A549 treated with Hydrocortisone at 1 μM for 4 hours (cell line): ENCODE measurements at places on chromosomes 6 and 20. TPM values are rescaled to one million over a fixed set of nuclear protein-coding genes. Genes with fewer than 3 reads are reported as not detected.

LTB gene
- total RNA-seq, result 0.29 to 0.47 TPM (median 0.38 TPM) in 5 replicates

MYMX gene
- not detected in 5 replicates for total RNA-seq

MCHR2 gene
- not detected in 5 replicates for total RNA-seq

BPI gene
- total RNA-seq, result not detected in 5 replicates

PBOV1 gene
- total RNA-seq, result not detected in 5 replicates

CDH22 gene
- total RNA-seq, result 0.02 to 0.05 TPM (median 0.03 TPM) in 4 of 5 replicates, not detected in the other

C20orf202 gene
- 0.07 TPM in 1 of 5 replicates, not detected in the others for total RNA-seq

BACH2 gene
- total RNA-seq, result 0.53 to 1.6 TPM (median 0.70 TPM) in 5 replicates

HNF4A gene
- 15.4 to 20.8 TPM (median 18.8 TPM) in 5 replicates for total RNA-seq

DZANK1 gene
- 2.4 to 3.2 TPM (median 2.6 TPM) in 5 replicates for total RNA-seq

PDE10A gene
- 22.9 to 29.3 TPM (median 26.3 TPM) in 5 replicates for total RNA-seq

TFAP2D gene
- total RNA-seq, result not detected in 5 replicates

SLC44A4 gene
- total RNA-seq, result 0.03 to 0.14 TPM (median 0.06 TPM) in 4 of 5 replicates, not detected in the other

NCOA5 gene
- 19.8 to 24.0 TPM (median 21.2 TPM) in 5 replicates for total RNA-seq

EYS gene
- 0.02 to 0.25 TPM (median 0.08 TPM) in 3 of 5 replicates, not detected in the others for total RNA-seq

MOCS1 gene
- total RNA-seq, result 2.1 to 2.3 TPM (median 2.1 TPM) in 5 replicates

COMMD7 gene
- 51.6 to 61.0 TPM (median 59.2 TPM) in 5 replicates for total RNA-seq

KCNB1 gene
- total RNA-seq, result 2.6 to 3.9 TPM (median 3.1 TPM) in 5 replicates

TCF15 gene
- not detected in 5 replicates for total RNA-seq

CDSN gene
- total RNA-seq, result 0.05 to 0.07 TPM in 2 of 5 replicates, not detected in the others

RCAN2 gene
- not detected in 5 replicates for total RNA-seq

CLPSL1 gene
- not detected in 5 replicates for total RNA-seq

IMPG1 gene
- total RNA-seq, result not detected in 5 replicates

BPIFA1 gene
- total RNA-seq, result not detected in 5 replicates

OR12D2 gene
- total RNA-seq, result not detected in 5 replicates

FAM83B gene
- 0.02 to 0.03 TPM in 2 of 5 replicates, not detected in the others for total RNA-seq

HSPA12B gene
- total RNA-seq, result 0.43 to 0.70 TPM (median 0.54 TPM) in 5 replicates

APOBEC2 gene
- total RNA-seq, result not detected in 5 replicates

ID1 gene
- 338 to 530 TPM (median 447 TPM) in 5 replicates for total RNA-seq

GLO1 gene
- total RNA-seq, result 87.0 to 99.5 TPM (median 95.4 TPM) in 5 replicates

PHACTR1 gene
- total RNA-seq, result 0.07 TPM in 1 of 5 replicates, not detected in the others

KCNK15 gene
- 0.31 to 0.72 TPM (median 0.53 TPM) in 5 replicates for total RNA-seq

SLC26A8 gene
- 0.10 TPM in 1 of 5 replicates, not detected in the others for total RNA-seq

LY6G6C gene
- 0.13 to 0.18 TPM in 2 of 5 replicates, not detected in the others for total RNA-seq

DLL1 gene
- 0.10 to 0.33 TPM (median 0.16 TPM) in 5 replicates for total RNA-seq

DNAH8 gene
- total RNA-seq, result not detected in 5 replicates

ITPA gene
- 129 to 141 TPM (median 133 TPM) in 5 replicates for total RNA-seq

TMEM200A gene
- total RNA-seq, result 0.06 to 0.10 TPM (median 0.07 TPM) in 5 replicates

PABPC1L gene
- 12.6 to 16.8 TPM (median 15.4 TPM) in 5 replicates for total RNA-seq

TMEM244 gene
- total RNA-seq, result not detected in 5 replicates

PTCHD4 gene
- 0.06 to 0.09 TPM (median 0.08 TPM) in 3 of 5 replicates, not detected in the others for total RNA-seq

B3GAT2 gene
- total RNA-seq, result 0.02 to 0.06 TPM (median 0.03 TPM) in 4 of 5 replicates, not detected in the other

PYGB gene
- 302 to 405 TPM (median 398 TPM) in 5 replicates for total RNA-seq

VSX1 gene
- 0.68 to 1.0 TPM (median 0.99 TPM) in 5 replicates for total RNA-seq

FRMD1 gene
- total RNA-seq, result 0.03 to 0.07 TPM in 2 of 5 replicates, not detected in the others

HLA-DQB1 gene
- not detected in 5 replicates for total RNA-seq

BCL2L1 gene
- 276 to 351 TPM (median 289 TPM) in 5 replicates for total RNA-seq

OXT gene
- total RNA-seq, result not detected in 5 replicates

ENPP3 gene
- total RNA-seq, result not detected in 5 replicates

PTK6 gene
- 2.7 to 3.6 TPM (median 2.9 TPM) in 5 replicates for total RNA-seq

CITED2 gene
- 24.2 to 39.2 TPM (median 33.4 TPM) in 5 replicates for total RNA-seq

ADGB gene
- not detected in 5 replicates for total RNA-seq

RPS6KA2 gene
- total RNA-seq, result 0.07 to 0.38 TPM (median 0.21 TPM) in 5 replicates

CLIC5 gene
- not detected in 5 replicates for total RNA-seq

PRSS16 gene
- total RNA-seq, result 3.0 to 3.4 TPM (median 3.0 TPM) in 5 replicates

GLP1R gene
- total RNA-seq, result not detected in 5 replicates

MMP24 gene
- 29.2 to 32.4 TPM (median 29.6 TPM) in 5 replicates for total RNA-seq

CABLES2 gene
- 4.4 to 6.4 TPM (median 5.7 TPM) in 5 replicates for total RNA-seq

QKI gene
- total RNA-seq, result 33.7 to 76.5 TPM (median 46.2 TPM) in 5 replicates
